Hematopoietic multipotent progenitor cell (in vitro differentiated cells): ENCODE measurements at places on chromosomes 7 and 10. TPM values are rescaled to one million over a fixed set of nuclear protein-coding genes. Genes with fewer than 3 reads are reported as not detected.

DNA sequence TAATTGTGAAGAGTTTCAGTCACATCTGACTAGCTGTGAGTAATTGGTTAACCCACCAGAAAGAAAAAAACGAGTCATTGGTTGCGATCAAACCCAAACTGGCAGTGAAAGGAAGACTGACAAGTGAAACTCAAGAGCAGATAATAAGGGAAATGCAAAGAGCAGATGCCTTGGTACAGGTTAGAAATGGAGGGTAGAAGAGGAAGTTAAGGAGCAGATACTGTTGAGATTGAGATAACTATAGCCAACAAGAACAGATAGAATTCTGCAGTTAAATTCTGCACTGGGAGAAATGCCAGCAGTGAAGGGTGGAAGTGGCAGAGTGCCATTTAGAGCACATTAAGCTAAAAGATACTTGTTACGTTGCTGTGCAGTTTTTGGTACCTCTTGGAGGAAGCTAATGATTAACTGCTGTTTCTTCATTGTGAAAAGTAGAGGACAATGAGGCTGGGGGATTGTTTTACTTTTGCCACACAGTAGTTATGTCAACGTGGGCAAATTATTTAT lies 65.8 kb downstream of the CDK13 start:
- DNase-seq: no peak

DNA sequence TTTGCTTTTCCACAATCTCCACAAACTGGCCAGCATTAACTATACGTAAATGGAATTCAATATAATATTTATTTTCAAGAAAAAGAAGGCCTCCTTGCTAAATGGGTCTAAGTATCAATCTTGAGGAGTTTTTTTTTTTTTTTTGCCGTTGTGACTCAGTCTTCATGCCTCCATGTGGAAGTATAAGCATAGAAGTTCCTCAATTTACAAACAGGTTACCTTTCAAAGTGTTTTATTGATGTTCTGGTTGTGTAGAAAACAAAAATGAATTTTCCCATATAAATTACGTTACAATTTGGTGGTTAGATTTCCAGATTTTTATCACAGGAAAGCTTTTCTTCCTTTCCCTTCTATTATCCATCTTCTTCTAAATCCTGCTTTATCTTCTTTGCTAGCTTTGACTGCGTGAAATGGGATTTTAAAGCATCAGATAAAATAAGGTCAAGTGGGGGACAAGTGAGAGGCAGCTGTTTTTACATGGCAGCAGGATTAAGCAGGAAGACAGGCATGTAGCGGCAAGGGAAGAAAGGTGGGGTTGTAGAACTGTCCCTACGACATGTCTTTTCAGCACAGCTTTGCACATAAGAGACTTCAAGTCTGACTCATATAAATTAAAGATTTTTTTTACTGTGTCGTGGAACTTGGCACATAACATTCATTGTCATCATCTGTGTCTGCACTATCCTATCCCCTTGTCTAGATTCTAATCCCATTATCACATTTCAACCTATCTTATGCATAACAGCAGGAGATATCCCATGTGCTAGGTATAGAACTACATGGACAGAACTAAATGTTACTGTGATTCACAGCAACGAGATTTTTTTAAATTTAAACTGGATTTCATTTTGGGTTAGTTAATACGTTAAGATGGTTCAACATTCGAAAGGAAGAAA lies 135.3 kb upstream of the FAM3C start:
- DNase-seq: no peak

DNA sequence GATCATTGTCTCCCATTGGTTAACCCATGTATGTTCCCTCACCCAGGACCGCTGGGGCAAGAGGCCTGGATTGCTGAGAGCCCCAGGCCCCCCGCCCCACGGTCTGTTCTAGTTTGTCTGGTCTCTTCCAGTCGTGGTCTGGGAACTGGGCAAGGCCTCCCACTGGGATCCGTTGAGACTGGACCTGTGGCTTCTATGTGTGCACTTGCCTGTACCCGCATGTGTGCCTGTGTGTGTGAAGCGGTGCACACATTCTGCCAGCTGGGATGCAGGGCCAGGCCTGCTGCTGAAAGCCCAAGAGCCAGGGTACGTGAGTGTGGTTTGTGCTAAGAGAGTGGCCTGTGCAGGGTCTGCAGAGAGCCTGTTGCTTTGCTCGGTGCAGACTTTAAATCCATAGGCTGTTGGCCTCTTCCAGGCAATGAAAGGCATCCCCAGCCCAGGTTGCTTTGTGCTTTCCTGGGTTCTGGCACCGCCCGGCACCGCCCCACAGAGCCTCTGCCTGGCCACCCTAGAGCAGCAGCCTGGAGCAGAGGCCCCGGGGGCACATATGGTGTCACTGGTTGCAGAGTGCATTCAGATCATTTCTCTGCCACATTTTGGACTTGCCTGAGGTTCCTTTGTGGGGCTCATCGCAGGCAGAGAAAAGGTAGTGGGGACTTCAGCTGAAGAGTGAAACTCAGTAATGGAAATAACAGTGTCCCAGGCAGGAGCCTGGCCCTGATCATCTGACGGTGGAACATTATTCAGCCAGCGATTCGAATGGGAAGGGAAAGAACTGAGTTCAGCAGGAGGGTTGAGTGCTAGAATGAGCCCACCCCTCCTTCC lies 215.5 kb downstream of the GLRX3 start:
- DNase-seq: no peak

The AZGP1 gene
- not detected for total RNA-seq

- DNase-seq: no peak
These were observed 1.6 kb upstream of the MARVELD1 start for GRCh38 chr10:97711640-97712572.

DNA sequence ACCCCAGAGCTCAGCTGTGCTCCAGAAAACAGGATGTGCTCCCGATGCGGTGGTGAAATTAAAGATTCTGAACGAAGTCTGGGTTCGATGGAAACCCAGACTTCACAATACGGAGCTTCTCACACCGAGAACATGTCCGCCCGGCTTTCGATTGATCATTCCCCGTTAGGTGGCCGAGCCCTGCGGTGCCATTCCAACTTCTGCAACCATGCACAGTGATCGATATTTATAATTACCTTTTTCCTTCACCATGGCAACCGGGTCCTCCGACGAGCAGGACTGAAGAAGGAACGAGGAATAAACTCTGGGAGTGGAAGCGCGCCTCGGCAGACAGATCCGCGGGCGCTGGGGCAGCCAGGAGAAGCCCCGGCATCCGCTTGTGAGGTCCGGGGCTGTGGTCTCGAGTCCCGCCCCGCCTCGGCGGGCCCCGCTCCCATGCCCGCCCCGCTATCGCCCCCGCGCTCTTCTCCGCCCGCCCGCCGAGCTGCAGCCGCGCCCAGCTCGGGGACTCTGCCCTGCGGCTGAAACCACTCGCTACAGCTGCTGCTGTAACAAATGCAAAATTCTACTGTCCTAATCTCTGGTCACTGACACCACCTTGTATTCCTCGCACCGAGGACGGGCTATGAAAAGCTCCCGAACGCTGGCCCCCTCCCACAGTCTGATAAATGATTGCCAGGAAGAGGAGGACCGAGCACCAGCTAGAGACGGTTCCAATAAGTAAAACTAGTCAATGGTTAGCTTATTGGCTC lies 26.2 kb downstream of the ABLIM1 start:
- DNase-seq: peak; percentile 37

DNA sequence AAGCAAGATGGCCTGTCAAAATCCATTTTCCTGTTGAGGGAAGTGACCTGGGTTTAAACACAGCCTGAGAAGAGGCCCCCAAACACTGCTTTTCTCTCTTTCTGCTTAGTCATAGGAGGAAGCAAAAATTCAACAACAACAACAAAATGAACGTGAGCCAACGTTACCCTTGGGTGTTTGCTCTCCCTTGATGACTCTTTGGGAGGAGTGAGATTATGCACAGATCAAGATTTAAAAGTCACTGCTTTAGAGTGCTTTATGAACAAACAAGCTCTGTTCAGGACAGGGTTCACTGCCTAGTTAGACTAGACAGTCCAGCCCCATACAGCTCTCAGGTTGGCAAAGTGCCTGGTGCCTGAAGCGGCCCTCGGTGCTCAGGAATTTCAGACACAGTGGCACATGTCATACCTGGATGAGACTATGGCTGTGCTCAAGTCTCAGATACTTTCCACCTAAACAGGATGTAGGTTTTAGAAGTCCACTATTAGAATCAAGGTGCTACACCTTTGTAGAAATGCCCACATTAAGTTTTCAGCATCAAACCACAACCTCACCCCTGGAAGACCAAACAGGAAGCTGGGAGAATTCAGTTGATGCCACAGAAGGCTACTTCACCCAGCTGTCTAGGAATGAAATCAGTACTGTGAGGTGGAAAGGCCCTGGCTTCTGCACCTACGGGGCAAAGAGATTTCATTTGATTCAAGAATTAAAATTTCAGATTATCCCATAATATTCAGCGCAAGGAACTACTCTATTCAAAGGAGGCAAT lies 38.7 kb downstream of the DENND11 start:
- DNase-seq: no peak

The NPY4R2 gene
- total RNA-seq: under 0.01 TPM

DNA sequence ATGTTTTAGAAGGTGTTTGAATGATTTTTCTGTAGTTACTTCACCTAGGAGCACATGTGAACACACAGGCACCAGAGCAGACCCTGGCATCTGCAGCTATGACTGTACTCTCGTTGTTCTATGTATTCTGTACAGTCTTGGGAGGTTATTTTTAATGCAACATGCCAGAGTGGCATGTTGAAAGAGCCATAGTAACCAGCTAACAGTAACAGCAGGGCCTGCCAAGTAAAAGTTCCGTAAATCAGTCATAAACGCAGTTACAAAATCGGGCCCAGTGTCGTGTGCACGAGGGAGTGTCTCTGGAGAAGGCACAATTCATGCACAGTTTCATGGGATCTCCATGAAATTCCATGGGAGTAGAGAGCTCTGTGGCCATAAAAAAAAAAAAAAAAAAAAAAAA lies 108.3 kb upstream of the CDK6 start:
- no peak for DNase-seq

The MSS51 gene
- total RNA-seq: 1.3 TPM

GRCh38 chr7:126657599-126658358 lies 595.0 kb downstream of the GRM8 start:
- no peak for DNase-seq

The AGAP9 gene
- 9.2 TPM for total RNA-seq

DNA sequence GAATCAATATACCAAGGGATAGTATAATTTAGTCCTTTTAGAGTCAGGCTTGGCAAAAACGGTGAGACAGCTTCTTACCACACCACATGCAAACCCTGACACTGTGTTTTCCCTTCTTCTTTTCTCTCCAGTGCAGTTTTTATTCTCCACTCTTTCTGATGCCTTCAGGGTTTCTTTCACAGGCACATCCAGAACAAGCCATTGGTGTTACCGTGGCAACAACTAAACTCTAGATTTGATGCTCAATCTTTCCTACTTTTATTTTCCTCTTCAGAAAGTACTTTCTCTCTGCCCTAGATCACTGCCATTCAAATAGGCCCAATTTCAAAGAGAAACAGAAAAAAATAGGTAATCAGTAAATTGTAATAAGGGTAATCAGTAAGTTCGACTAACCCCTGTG lies 469.8 kb upstream of the POT1 start:
- no peak for DNase-seq

GRCh38 chr10:61197057-61197456 lies 253.1 kb upstream of the RHOBTB1 start:
- DNase-seq: no peak

DNA sequence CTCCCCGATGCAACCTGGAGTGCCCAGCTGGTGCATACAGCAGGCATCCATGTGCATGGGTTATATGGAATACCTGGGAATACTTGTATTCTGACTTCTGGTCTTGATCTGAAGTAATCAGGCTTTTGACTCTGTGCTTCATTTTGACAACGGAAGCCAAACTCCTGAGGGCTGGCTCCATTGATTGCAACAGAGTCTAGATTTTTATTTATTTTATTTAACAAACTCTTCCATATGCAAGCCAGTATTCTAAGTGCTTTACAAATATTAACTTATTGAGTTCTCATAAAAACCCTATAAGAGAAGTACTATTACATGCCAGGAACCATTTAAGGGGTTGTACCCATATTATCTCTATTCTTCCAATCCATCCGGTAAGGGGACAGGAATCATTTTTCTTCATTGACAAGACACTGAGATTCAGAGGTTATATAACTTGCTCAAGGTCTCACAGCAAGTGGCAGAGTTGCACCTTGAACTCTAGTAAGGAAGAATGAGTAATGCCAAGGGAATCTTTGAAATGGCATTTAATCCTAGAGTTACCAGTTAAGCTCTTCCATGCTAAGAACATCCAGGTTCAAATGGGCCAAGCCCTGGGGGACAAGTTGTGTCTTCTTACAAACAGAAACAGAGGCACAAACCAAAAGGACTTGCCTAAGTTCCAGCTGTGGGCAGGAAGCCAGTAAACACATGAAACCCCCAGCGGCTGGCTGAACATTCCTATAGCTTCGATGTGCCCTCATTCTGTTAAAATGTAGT lies 241.0 kb downstream of the WDR11 start:
- DNase-seq: no peak
